ENCODE measurements at places on chromosomes 5 and 9.

GRCh38 chr5:166329149-166329800, 1962.2 kb upstream of the WWC1 start:
- DNase-seq, result no peak

GRCh38 chr9:21988056-21988990, 5.9 kb downstream of the CDKN2A start:
- DNase-seq, result no peak

DNA sequence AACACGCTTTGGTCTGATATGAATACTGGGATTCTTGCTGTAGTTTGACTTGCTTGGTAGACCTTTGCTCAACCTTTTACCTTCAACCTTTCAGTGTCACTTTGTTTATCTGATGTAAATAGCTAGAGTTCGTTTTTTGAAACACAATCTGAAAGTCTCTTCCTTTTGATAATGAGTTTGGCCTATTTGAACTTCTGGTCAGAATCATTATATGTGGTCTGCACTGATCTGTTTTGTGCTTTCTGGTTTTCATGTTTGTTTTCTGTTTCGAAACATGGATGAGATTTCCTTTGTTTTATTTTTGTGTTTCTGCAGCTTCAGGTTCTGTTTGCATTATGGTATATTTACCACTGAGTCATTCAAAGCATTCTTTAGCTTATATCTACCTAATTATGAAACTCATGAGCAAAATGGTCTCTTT, 217.5 kb downstream of the GABBR2 start:
- DNase-seq, result no peak

GRCh38 chr9:117305454-117305853, 109.4 kb downstream of the ASTN2 start:
- DNase-seq, result no peak

GRCh38 chr9:83013867-83014605, 48.9 kb downstream of the RASEF start:
- DNase-seq, result no peak

DNA sequence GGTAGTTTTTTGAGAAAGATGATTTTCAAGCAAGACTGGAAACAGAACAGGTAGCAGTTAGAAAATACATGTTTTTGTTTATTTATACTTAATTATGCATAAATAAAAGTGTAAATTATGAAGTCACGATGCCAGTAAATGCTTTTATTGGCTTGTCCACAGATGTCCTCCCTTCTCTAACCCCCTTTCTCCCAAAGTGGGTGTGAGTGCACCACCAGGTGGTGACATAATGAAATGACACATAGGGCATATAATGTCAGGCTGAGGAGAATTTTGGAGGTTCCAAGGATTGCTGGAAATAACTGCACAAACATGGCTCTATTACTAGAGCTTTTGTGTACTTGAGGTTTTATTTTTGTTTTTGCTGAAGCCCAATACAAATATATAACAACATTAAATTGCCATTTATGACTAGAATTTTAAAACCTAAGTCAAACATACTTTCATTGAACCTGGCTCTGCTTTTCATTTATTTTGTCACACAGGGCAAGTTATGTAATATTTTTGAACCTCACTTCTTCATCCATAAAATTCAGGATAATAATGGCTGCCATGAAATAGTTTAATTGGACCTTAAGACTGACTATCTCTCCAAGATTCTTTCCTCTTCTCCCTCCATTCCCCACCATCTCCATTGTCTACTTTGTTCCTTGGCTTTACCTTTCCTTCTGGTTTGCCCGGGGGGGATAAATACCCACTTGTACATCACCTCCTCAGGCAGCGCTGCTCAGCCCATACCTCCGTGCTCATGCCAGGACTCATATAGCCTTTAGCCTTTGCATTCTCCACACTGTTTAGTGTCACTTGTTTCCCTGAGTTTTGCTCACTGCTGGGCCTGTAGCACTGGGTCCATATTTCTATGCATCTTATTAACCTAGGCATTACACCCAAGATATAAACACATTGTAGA, 168.8 kb downstream of the PDE4D start:
- no peak for DNase-seq

DNA sequence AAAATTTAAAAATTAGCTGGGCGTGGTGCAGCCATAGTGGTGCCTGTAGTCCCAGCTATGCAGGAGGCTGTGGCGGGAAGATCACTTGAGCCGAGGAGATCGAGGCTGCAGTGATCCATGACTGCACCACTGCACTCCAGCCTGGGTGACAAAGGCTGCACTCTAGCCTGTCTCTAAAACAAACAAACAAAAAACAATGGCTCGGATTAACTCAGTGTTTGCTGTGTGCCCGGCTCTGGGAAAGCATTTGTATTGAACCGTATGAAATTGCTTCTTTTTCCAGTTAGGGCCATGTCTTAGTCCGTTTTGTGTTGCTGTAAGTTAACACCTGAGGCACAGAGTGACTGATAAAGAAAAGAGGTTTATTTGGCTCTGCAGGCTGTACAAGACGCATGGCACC, 62.6 kb downstream of the CFAP77 start:
- no peak for DNase-seq

GRCh38 chr5:119088438-119088837, 17.6 kb downstream of the DMXL1 start:
- DNase-seq, result no peak

- peak; percentile 19 for DNase-seq
Observed at GRCh38 chr5:154288145-154288544, 97.6 kb downstream of the GALNT10 start.

GRCh38 chr5:118862596-118862995, 125.8 kb downstream of the DTWD2 start:
- DNase-seq, result no peak

- no peak for DNase-seq
Observed at GRCh38 chr5:138461343-138462125, 3.7 kb upstream of the EGR1 start.

GRCh38 chr5:111685969-111686368, 71.0 kb downstream of the NREP start:
- DNase-seq, result no peak

GRCh38 chr5:126098330-126099017, 324.7 kb upstream of the GRAMD2B start:
- DNase-seq, result no peak

DNA sequence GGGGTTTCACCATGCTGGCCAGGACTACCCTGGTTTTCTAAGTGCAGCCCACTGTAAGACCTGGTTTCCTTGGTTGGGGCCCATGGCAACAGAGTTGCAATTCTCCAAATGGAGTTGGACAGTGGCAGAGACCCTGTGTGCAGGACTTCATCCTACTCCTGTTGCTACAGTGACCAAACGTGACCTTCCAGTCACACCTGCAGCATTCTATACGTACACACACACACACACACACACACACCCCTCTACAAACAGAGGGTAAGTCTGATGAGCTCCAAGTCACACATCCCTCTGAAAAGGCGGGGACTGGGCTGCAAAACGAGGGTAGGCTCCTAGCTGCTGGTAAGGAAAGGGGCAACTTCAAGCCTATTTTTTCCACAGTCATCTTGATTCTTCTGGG, 23.6 kb downstream of the LHFPL2 start:
- no peak for DNase-seq

DNA sequence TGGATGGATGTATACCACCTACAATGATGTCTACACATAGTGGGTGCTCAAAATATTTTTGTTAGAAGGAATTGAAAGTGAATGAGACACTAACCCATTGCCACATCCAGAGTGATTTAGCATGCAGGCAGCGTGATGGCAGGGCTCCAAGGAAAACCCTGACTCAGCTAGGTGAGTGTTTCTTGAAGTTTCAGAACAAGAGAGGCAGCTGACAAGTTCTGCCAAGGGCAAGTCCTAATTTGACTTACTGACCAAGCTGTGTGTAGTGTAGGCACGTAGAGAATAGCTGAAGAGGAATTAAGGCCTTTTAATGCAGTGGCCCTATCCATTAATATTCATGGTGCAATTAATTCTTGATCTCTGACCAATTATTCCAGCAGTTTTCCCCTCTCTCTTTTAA, 107.8 kb upstream of the ATP10B start:
- DNase-seq, result no peak

DNA sequence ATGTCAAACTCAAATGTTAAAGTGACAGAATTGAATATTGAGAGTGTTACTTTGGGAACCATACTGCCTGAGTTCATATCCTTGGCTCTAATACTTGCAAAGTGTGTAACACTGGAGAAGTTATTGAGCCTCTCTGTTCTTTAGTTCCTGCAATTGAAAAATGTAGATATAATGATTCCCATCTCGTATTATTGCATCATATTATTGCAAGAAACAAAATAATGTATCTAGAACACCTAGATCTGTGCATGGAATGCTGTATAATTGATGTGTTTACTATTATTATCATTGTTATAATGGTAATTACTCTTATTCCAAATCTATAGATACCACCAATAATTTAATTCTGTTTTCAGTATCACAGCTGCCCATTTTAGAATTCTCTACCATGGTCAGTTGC, 310.3 kb downstream of the GABRG2 start:
- DNase-seq, result no peak

DNA sequence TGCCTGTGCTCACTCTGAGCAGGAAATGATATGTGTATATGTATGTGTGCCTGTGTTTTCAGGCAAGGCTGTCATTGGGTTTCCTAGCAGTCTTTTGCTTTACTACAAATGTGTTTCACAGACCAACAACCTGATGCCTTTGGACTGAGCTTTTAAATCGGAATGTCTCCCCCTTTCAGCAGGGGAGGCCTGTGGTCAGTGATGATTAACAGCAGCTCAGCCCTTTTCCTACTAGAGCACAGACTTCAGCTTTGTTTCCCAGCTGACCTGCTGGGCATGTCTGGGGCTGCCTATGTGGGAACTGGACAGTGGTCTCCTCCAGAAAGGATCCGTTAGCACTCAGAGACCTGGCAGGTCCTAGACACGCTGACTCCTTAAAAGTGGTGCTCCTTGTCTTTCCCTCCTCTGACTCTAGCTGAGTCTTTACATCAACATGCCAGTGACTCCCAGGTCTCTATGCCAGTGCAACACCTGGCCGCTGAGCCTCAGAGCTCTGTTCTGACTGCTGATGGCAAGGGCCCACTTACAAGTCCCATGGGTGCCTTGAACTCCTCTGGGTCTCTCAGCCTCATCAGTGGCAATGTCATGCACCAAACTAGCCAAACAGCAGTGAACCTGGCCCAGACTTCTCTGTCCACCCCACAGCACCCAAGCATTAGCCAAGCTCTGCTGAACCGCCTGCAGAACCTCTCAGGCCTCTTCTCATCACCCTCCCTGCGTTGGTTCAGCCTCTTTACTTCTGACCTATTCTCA, 7.7 kb downstream of the MACROH2A1 start:
- DNase-seq, result no peak

GRCh38 chr5:777756-778161, 6.8 kb downstream of the ZDHHC11B start:
- DNase-seq, result no peak

- DNase-seq, result no peak
Observed at GRCh38 chr9:78236551-78236910, 656 bp downstream of the CEP78 start.

DNA sequence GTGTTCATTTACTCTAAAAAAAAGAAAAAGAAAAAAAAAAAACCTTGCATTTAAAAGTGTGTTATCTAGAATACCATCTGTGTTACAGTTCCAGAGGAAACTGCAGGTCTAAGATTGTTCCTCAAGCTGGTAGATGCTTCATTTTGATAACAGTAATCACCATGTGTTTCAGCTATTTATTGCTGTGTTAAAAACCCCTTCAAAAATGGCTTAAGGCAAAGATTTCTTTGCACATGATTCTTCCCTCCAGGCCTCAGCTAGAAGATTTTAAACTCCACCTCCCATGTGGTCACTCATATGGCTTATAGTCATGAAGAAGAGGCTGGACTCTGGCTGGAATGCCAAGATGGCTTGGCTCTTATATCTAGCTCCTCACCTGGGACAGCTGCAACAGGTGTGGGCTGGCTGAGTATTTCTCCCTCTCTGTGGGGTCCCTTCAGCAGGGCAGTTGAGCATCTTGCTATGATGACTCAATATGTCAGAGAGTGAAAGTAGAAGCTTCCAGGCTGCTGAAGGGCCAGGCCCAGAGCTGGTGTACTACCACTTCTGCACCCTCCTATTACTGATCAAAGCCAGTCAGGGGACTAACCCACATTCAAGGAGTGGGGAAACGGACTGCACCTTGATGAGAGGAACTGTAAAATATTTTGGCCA, 920.4 kb upstream of the DMAC1 start:
- DNase-seq, result no peak

GRCh38 chr5:134432677-134433359, 21.1 kb upstream of the CDKN2AIPNL start:
- DNase-seq, result no peak

DNA sequence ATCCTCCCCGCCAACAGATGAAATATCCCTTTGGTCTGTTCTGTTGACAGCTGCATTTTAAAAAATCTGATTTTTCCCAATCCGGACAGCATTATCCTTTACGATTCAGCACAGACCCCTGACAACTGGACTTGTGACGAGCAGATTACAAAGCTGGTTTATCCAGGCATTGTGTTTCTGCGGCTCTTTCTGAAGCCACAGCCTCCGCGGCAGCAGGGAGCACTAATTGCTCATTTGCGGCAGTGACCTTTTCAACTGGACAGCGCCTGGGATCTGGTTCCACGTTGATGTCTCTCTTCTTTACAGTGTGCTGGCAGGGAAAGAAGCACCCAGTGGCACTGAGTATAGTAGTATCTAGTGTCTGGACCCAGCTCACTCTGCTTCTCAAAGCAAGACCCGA, 351.2 kb downstream of the ZNF608 start:
- DNase-seq, result no peak

- DNase-seq, result no peak
Observed at GRCh38 chr9:2559192-2560152, 62.1 kb upstream of the VLDLR start.

GRCh38 chr5:158099571-158100105, 240.7 kb upstream of the CLINT1 start:
- no peak for DNase-seq

DNA sequence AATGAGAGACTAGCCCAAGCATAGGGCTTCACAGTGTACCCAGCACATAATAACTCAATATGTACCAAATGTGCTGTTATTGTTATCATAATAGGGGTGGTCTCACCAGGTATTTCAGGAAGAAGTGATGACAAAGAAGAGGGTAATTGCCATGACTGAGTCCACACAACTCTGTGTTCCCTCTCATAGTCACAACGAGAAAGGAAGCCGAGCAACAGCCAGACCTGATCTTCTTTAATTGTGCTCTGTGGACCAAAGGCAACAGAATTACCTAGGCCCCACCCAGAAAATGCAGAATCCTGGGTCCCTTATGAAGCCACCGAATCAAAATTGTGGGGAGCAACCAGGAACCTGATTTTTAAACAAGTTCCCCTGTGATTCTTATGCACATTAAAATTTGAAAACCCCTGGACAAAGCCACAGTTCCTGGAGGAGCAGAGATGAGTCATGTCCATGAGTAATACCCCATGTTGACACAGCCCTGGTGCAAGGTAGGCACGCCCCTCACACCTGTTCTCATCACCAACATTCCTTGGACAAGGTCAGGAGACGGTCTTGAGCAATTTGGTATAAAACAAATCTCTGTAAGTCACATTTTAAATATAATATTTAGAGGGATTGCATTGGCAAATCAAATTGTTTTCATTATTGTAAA, 5.2 kb downstream of the FGF1 start:
- no peak for DNase-seq

- no peak for DNase-seq
Observed at GRCh38 chr5:133389066-133389590, 223.2 kb downstream of the FSTL4 start.

Data from progenitor cell of endocrine pancreas (in vitro differentiated cells).